ENCODE measurements at places on chromosomes 2 and 18.

- no peak for DNase-seq
These were observed 463.2 kb downstream of the CDH2 start for GRCh38 chr18:27713738-27714095.

DNA sequence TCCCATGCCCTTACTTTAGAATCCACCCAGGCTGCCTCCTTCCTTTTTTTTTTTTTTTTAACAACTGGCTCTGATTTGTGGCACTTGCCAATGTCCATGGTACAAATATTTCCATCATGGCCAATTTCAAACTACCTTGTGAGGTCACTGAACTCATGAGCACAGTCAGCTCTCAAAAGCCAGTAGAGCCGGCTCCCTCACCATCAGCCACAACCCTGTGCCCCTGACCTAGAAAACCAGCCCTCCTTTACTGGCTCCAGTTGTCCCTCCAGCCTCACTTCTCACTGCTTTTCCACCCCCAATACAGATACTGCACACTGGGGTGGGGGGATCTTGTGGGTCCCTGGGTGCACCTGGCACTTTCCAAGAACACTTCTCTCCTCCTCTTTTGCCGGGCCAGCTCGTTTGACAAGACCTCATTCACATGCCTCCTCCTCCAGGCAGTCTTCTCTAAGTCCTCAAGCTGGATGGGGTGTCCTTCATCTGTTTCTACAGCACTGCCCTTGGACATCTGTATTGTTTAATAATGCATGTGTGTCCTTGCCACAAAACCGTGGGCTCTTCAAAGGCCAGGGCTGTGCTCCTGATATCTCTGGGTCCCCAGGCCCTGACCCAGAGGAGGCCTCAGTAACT lies 35.5 kb downstream of the SDC1 start:
- no peak for DNase-seq

- DNase-seq, result no peak
These were observed 147.6 kb upstream of the ITGA6 start for GRCh38 chr2:172279813-172280212.

- DNase-seq, result no peak
These were observed 165.6 kb upstream of the NCKAP5 start for GRCh38 chr2:133733901-133734255.

DNA sequence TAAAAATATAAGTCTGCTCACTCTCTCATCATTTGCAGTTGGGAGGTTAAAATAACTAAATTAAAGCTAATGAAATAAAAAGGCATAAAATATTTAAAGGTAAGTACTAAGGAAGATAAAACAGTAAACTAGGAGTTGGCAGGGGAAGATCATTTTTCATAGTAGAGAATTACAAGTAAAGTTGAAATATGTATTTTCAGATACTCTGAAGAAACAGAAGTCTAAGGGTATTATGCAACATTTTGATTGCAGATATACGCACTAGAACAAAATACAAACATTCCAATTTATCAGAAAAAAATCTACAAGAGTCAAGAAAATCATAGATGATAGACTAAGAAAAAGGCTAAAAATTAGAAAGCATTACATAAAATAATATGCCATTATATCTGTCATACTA lies 167.6 kb upstream of the CTAGE1 start:
- DNase-seq, result no peak

- no peak for DNase-seq
These were observed 40.7 kb upstream of the TEX51 start for GRCh38 chr2:126858013-126858412.

GRCh38 chr2:102025016-102025501 lies 33.3 kb downstream of the IL1R2 start:
- DNase-seq, result no peak
